ENCODE measurements at places on chromosomes 7 and 10.

DNA sequence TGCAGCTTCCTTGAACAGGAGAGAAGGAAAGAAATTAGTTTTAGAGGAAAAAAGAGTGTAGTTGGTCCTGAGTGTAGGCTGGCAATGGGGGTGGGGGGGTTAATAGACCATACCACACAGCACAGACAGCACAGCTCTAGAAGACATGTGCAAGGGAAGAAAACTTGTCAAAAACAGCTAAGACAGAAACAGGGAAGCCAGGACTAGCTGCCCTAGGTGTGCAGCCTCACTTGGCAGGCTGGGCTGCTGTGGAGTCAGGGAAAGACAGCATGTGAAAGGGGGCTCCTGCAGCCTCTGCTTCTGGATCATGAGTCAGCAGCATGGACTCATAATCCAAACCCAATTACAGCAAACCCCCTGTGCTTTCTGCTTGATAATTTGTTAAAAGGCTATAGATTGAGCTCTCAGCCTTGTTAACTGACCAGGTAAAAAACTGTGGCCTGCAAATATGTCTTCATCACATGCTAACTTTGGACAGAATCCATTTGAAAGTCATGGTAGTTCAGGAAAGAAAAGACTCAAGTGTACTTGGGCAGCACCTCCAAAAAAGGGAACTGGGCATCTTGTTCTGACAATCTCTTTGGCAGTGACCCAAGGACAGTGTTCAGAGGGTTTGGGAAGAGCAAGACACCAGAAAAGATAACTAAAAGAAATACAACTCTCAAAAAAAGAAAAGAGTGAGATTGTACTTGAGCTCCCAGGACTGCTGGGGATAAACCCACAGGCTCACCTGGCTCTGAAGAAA lies 142.2 kb upstream of the VWC2 start:
- DNase-seq, result no peak

DNA sequence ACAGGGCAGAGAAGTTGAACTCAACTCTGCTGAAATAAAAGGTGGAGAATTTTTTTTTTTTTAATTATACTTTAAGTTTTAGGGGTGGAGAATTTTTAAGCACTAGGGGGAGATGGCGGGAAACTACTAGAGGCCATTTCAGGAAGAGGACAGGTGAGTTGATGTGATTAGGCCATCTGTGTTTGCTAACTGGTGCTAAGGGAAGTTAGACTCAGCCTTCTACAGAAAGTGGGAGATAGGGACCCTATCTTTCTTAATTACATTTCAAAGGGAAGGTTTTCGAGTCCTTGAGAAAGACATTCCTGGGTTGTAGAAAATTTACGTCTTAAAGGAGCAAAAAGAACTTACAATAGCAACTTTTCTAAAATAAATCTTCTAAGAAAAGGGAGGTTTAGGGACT lies 124.8 kb downstream of the LHFPL3 start:
- DNase-seq, result no peak

GRCh38 chr7:51021906-51022570 lies 239.3 kb upstream of the GRB10 start:
- DNase-seq, result no peak

DNA sequence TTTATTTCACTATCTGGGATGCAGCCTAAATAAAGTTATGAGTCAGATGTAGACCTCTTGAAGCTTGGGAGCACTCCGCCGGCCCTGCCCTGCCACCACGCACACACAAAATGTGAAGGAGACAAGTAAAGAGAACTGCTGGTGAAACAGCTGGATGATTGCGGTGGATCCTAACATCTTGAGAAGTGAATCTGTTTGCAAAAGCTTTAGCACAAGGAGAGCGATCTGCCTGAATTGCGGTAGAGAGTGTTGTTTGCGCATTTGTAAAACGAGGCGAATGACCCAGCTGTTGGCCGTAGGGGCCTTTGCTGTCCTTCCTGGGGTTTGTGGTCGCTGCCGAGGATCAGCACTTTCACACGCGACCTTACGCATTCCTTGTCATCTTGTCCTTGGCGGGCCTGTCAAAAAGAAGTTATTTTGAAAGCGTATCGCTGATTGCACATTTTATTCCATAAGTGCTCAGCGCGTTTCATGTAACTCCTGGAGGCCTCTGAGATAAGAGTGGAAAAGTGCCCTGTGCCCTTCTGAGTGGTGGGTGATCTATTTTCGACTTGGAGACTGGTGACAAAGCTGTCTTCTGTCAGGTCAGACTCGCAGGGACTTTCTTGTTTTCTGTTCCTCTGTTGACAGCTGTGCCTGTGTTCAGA lies 40.8 kb downstream of the RBM20 start:
- no peak for DNase-seq

GRCh38 chr7:157073335-157073734 lies 62.9 kb upstream of the MNX1 start:
- no peak for DNase-seq

- DNase-seq, result no peak
Measured at GRCh38 chr7:35379481-35379880, 125.6 kb upstream of the TBX20 start.

GRCh38 chr7:100369105-100369504 lies 4.2 kb upstream of the PILRA start:
- no peak for DNase-seq

DNA sequence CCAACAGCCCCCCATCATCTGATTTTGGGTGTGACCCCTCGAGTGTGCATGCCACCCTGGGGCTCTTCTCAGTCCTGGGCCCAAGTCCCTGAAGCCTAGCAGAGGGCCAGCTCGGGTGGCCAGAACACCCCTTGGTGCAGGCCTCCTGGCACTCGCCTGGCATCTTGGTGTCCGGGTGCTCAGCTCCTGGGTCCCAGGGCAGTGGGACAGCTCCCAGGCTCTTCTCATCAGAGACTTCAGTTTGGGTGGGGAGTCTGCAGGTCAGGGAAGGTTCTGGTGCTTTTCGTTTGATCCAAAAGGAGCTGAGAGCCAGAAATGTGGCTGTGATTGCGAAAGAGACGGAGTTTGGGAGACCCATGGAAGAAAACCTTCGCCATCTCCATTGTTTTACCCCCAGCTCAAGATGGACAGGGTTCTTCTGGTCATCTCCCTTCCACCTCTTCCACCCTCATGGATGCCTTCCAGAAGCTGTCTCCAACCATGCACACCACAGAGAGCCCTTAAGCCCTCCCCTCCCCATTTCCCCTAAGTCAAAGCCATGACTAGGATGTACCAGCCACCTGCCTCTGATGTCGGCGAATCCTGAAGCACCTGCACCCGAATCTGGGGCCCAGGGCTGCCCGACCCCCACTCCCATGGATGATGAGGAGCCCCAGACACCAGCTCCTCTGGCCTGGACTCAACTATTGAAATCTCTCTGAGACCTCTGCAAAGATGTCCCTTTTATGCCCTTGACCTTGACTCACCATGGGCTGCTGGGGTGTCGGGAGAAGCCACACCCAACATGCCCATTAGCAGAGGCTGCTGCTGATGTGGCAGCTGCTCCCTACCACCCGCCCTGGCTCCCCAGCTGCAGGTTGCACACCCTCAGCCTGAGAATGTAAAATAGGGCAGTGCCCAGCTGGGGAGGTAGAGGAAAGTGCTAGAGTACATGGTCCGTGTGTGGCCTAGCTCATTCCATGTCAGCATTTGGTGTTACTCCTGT lies 55.3 kb downstream of the ADCYAP1R1 start:
- DNase-seq, result no peak

- no peak for DNase-seq
Measured at GRCh38 chr10:125812128-125812750, 10.8 kb downstream of the UROS start.

DNA sequence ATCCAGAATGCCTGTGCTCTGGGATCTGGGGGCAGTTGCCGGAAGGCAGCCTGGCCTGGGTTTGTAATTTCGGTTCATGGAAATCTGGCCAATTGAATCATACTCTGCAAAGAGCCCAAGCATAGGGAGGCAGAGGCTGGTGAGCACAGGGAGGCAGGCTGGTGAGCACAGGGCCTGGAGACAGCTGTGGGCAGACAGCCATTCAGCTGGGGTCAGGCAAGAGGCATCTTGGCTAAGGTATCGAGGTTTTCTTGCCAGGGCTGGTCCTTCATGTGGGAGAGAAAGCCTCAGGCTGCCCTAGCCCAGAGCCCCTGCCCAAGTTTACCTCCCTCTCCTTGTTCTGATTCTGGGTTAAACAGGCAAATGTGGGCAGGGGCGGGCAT lies 63.7 kb upstream of the BAIAP2L1 start:
- DNase-seq, result no peak

GRCh38 chr10:43318976-43319960 lies 52.2 kb upstream of the FXYD4 start:
- no peak for DNase-seq
